ENCODE measurements at places on chromosomes 6 and 20. TPM values are rescaled to one million over a fixed set of nuclear protein-coding genes. Genes with fewer than 3 reads are reported as not detected.

Gene SIGLEC1
- not detected for total RNA-seq

Gene TRAPPC3L
- not detected for total RNA-seq

DNA sequence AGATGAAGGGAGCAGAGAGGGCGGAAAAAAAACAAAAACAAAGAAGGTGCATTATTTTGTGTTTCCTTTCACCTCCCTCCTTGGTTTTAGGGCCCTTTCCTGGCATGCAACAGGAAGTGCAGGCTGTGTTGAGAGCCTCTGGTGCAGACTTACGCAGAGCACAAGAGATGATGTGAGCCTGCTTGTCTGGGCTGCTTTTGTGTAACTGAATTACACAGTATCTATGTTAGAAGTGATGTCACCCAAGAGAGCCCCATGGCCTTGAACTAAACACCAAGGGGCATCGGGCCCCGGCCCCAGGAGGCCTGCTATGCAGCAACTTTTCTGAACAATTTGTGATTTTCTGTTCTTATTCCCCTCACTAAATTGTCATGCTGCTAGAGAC, 25.5 kb downstream of the GNAS start:
- H3K36me3 ChIP-seq = no peaks in the 10 kb centered on the region
- H3K27ac ChIP-seq = no peak overlapping the region
- DNase-seq = no peak
- H3K27me3 ChIP-seq = no peaks in the 10 kb centered on the region

GRCh38 chr6:26121141-26122004, 34.1 kb downstream of the HFE start:
- H3K27ac ChIP-seq = peak overlapping the region; percentile 57
- H3K4me3 ChIP-seq = no peak overlapping the region
- no peak for DNase-seq

DNA sequence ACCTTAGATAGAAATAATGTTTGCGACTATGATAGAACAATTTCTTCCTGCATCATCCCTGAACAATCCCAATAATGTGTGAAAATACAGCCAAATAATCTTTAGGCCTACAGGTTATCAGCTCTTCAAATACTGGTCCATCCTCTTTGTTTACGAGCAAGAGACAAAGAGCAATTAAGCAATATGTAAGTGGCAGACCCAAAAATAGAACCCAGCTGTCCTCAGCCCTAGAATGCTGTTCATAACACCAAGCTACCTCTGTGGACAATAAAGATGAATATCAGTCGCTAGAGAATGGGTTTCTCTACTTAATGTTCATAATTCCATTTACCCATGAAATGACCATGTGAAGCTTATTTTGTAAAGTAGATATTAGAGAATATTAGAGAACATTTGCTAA, 28.4 kb upstream of the OSTM1 start:
- no peaks in the 10 kb centered on the region for H3K36me3 ChIP-seq
- DNase-seq = no peak
- H3K27ac ChIP-seq = no peak overlapping the region
- H3K4me3 ChIP-seq = no peak overlapping the region
- no peaks in the 10 kb centered on the region for H3K4me1 ChIP-seq

DNA sequence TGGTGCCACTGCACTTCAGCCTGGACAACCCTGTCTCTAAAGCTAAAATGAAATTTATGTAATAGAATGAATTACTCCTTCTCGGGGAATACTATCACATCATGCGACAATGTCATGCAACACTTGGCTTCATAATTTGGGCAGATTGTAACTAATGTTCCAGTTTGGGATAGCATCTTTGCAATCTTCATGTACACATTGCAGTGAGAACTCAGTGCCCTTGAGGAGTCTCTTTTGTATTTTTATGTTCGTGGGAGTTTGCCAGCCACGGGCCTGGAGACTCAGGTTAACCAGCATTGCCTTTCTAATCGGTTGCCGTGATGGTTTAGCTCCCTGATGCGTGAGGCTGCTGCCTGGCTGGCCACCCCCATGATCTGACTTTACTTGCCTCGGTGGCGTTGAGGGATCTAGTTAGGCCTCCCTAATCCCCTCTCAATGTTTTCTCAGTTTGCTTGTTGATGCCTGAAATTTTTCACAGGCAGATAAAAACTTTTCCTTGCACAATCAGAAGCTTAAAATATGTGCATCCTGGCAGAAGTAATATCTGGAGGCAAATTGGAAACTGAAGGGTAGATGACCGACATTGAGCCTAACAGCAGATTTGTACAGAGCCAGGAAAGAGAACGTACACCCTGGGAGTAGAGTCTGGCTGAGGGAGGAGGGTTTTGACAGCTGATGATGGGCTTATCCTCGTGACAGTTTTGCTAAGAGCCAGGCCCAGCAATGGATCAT, 2.4 kb downstream of the GMPR start:
- no peaks in the 10 kb centered on the region for H3K36me3 ChIP-seq
- H3K4me3 ChIP-seq = no peak overlapping the region
- no peak for DNase-seq
- H3K27me3 ChIP-seq = peaks cover 11% of the 10 kb centered on the region
- H3K4me1 ChIP-seq = peaks cover 32% of the 10 kb centered on the region
- no peak overlapping the region for H3K27ac ChIP-seq
